ENCODE measurements at places on chromosomes 5 and 9. TPM values are rescaled to one million over a fixed set of nuclear protein-coding genes. Genes with fewer than 3 reads are reported as not detected.

DNA sequence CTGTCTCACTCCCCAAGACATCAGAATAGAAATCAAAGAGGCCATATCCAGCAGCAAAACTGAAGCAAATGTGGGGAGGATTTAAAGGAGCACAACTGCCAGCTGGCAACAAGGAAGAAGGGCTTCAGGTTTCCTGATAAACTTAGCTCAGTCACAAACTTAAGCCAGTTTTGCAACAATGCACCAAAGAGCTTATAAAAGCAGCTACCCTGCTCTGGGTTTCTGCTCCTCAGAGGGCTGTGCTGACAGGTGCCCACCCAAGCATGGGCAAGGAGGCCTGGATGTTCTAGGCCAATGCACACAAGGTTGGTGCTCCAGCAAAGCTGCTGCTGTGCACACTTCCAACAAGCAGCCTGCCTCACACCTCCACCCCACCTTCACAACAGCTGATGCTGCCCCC is 132.9 kb downstream of the SIL1 start:
- DNase-seq: no peak

DNA sequence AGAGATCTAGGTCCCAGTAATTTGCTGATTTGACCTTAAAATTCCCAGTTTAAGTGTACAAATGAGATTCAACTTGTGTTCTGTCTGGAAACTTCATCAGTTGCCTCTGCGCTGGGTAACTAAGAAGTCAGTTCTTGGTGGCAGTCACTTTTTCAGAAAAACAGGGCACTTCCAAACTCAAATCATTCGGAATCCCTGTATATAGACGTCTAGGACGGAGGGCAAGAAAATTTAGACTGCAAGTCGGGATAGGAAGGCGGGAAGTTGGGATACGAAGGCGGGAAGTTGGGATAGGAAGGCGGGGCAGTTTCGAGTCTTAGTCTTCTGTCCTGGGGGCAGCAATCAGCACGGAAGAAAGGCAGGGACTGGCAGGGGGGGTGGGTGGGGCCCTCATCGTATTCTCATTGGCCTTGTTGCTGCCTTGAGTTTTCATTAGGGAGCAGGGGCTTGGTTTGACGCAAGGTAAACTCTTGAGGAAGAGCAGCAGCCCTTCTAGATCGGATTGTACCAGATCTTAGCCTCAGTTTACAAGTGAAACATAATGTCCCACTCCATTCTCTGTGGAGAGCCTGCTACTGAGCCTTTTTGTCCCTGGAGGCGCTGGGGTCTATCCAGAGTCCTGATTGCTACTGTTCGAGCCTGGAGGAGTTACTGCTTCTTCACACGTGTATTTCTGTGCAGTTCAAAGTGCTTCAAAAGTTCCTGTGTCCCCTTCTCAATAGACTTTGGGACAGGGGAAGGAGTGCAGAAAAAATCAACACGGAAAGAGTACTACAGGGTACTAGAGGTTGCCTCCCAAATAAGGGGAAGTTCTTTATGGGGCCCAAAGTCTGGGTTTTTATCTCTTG is 2.7 kb upstream of the PURA start:
- DNase-seq: no peak

GRCh38 chr5:170632985-170633234 is 129.1 kb downstream of the KCNIP1 start:
- DNase-seq: no peak

DNA sequence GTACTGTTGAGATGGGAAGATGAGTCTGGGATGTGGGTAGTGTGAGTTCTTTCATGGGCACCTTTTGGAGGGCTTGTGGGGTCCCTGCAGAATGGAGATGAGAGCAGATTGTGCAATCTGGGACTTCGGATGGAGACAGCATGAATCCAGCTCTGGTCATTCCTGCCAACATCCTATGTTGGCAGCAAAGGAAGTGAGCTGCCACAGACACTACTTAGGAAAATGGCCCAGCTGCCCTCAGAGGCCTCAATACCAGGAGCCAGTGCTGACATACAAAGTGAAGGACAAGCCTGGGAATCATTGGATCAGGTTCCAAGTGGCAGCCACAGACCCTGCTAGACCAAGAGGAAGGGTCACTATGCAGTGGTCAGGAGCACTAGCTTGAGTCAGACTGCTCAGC is 402.8 kb downstream of the CDK5RAP2 start:
- no peak for DNase-seq

DNA sequence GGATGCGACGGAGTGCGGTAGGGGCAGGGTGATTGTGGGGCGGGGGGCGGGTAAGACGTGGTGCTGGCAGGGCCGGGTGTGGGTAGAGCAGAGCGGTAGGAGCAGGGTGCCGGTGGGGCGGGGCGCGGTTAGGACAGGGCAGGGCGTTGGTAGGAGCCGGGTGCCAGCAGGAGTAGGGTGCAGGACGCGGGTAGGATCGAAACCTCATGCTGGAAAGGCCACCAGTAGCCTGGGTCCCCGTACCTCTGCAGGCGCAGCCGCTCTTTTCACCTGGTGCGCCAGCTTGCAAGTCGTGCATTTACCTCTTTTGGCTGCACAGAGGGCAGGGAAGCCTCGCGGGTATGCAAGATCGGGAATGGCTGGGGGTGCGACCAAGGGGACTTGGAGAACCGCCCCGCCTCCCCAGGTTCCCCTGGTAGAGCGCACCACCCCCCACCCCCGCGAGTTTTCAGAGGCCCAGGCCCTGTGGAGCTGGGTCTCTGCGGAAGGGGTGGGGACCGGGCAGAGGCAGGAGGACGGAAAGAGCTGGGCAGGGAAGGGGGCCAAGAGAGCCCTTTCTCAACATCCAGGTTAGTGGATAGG is 104.8 kb upstream of the SIMC1 start:
- DNase-seq: no peak

DNA sequence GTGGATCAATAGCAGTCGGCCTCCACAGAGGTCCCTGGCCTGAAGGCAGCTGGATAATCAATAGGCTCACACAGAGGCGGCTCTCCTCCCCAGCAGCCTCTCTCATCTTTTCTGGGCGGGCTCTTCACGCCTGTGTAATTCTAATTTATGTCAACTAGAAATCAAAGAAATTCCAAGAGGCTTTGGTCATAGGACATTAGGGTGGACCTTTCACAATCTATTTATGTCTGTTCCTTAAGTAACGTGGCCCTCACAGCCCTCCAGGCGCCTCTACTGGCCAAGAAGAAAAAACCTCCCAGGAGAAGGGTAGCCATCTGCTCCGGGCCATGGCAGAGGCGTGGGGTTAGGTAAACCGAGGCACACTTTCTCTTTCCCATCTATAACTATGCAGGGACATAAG is 205.1 kb upstream of the EFNA5 start:
- no peak for DNase-seq

DNA sequence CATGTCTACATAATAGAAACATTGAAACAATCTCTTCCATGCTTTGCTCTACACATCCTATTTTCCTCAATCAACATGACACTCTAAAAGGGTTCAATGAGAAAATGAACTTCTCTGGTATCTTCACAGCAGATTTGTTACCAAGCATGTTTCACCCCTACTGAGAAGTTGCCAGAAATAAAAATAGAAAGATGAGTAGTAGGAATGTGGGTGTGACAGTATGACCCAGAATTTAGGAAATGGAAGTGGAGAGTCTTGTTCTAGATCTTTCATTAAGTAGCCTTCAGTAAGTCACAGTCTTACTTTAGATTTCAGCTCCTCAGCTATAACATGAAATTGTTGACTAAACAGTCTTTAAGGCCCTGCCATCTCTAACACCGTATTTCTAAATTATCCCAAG is 581.8 kb downstream of the EFNA5 start:
- no peak for DNase-seq

DNA sequence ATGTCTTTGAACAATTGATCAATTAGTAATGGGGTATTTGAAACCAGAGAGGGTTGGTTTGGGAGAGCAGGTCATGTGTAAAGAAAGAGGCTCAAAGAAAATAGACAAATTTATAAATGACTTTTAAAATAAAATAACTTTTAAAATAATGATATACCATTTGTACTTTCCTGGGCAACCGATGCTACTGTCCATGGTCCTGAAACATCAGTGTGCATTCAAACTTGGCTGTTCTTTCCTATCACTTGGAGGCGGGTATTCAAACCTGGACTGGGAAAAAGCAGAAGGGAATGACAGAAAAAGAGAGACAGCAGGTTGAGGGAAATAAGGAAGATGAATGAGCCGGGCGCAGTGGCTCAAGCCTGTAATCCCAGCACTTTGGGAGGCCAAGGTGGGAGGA is 1446.4 kb upstream of the WWC1 start:
- DNase-seq: no peak

GRCh38 chr9:137828527-137829259 is 48.9 kb upstream of the CACNA1B start:
- DNase-seq: no peak

DNA sequence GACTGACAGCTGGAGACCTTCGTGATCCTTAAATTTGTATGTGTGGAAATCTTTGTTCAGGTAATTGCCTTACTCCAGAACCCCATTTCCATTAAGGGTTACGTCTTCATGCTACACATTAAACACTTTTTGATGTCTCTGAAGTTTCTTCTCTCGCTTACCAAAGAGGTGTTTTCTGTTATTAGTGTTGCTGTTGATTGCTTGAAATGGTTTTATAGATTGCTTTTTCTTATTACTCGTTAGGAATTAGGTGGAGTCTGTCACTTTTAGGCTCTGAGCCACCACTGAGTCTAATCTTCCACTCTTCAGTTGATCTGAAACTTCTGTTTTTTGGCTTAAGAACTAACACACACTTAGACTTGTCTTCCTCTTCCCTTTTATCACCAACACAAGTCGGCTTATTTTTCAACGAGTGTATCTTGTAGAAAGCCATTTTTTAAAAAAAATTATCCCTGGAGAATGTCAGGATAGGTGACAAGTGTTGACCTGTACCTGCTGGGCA is 62.2 kb upstream of the PPARGC1B start:
- no peak for DNase-seq

GRCh38 chr5:167770461-167770860 is 521.0 kb upstream of the WWC1 start:
- no peak for DNase-seq

GRCh38 chr5:41748631-41749030 is 121.6 kb downstream of the OXCT1 start:
- DNase-seq: no peak

GRCh38 chr9:16637218-16637617 is 233.3 kb downstream of the BNC2 start:
- no peak for DNase-seq

DNA sequence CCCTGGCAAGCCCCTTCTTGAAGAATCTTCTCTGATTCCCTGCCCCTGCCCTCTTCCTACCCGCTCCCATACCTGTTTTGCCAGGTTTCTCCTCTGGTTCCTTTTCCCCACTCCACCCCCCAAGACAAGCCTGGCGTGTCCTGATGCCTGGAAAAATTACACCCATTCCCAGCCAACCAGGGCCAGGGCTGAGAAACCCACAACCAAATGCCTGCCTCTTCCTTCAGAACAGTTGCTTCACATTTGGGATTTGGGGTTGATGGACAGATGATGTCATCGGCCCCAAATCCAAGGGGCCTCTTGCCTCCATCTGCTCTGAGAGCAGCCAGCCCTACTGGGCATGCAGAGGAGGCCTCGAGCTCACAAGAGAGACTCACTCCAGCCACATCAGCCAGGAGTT is 8.8 kb upstream of the NEK6 start:
- no peak for DNase-seq

- no peak for DNase-seq
These were observed 364.1 kb upstream of the RORB start for GRCh38 chr9:74132986-74133385.

- DNase-seq: no peak
These were observed 167.3 kb downstream of the ROR2 start for GRCh38 chr9:91782708-91783214.

DNA sequence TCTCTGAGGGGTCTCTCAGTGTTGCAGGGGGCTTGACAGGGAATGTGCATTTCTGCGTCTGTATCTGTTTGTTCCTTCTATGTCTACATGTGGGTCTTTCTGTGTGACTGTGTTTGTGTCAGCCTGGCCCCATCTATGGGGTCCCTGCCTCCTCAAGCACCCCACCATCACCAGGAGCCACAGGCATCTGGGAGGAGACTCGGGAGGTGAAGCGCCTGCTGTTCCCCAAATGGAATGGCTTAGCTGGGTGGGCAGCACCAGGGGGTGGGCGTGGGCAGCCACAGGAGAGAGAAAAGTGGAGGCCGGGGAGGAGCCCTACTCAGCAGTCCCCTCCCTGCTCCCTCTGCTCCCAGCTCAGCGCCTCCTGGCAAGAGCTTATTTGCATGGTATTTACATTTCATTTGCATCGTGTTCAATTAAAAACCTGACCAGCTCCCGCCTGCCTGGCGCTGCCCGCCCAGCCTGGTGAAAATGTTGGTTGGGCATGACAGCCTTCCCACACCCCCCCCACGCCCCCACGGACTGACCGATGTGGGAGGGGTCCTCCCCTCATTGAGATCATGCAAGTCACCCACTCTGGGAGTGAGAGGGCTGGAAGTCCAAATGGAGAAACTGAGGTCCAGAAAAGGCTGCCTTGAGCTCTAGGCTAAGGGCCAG is 50.5 kb downstream of the CXXC5 start:
- DNase-seq: no peak

DNA sequence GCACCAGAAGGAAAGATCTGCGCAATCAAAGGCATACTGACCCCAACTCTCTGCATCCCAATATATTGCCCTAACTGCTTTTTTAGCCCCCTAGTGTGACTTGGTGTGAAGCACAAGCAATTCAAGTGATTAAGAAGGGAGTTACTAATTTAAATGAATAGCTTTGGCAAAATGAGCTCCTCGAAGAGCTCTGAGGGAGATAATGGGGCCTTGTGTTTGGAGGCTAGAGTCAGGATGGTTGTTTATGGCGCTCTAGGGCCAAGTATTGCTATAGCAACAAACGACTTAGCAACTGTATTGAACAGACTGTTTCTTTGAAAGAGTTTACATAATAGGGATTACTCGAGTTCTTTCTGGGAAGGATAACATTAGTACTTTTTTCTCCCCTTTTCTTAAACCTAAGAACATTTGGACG is 11.5 kb upstream of the C5orf58 start:
- DNase-seq: no peak

Gene EMB
- 2.2 TPM for total RNA-seq

Gene FAM193B
- total RNA-seq: 52.1 TPM

Gene PPP2R2B
- 1.5 TPM for total RNA-seq

Gene LMNB1
- total RNA-seq: 61.5 TPM

Gene FAM174A
- 28.4 TPM for total RNA-seq

Gene WHRN
- total RNA-seq: 2.9 TPM

Gene DPM2
- total RNA-seq: 15.3 TPM

Gene CAPSL
- not detected for total RNA-seq

Gene LCNL1
- not detected for total RNA-seq

Gene SLC9A3
- total RNA-seq: 3.6 TPM

Gene NSG2
- not detected for total RNA-seq
